Esophagus mucosa (tissue), 1 donor: ENCODE measurements at places on chromosomes 16 and 17. TPM values are rescaled to one million over a fixed set of nuclear protein-coding genes. Genes with fewer than 3 reads are reported as not detected.

- ATAC-seq, result peak; percentile 37
These were observed 1.2 kb downstream of the CDT1 start for GRCh38 chr16:88804552-88805339.

- ATAC-seq, result no peak
These were observed 1.8 kb downstream of the ZACN start for GRCh38 chr17:76080768-76081287.

- peak; percentile 93 for ATAC-seq
These were observed 36.0 kb downstream of the RTN4RL1 start for GRCh38 chr17:1989135-1989534.

Gene RNFT1
- total RNA-seq, result 10.1 TPM

DNA sequence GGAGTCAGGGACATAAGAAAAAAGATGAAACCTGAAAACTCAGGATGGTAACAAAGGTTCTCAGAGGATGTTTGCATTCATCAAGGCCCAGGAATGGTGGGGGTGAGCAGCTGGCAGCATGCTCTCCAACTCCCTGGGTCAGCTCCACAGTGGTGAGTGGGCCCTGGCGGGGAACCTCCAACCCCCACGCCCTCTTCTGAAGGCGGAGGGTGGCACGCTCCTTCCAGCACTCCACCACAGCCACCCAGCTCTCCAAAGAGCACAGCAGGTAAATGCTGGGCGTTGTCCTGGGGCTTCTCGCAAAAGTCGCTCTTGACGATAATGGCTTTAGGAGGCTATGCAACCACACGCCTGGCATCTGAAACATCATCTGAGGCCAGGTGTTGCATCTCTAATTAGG, 173.8 kb downstream of the C16orf78 start:
- ATAC-seq, result no peak

GRCh38 chr17:60039114-60039846, 39.4 kb downstream of the HEATR6 start:
- no peak for ATAC-seq

DNA sequence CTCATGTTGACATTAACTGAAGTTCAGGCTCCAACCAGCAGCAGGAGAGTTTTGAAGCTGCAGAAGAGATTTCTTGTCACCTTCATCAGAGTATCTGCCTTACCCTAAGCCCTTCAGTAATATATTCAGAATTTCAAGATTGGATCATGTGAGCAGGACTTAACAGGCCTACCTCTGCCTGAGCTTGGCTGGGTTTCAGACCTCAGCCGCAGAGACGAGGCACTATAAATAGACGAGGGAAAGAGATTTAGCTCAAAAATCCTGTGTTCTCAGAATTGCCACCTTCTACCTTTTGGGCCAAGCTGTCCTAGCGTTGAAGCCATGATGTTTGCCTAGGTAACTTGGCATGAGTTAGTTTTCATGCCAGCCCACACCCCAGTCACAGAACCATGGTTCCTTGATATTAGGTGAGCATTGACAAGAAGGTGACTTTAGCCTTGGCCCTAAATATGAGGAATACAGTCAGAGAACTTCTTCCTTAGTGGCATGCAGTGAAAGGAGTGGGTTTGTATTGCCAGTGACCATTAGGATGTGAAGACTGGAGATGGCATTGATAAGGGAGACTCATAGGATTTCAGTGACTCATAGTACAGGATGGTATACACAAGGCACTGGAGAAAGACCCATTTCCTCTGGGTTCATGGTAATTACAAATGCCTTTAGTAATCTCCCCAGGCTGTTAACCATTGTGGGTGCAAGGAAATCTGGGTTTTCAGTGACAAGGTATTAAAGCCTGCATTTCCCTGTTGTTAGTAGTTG, 224.3 kb downstream of the MSI2 start:
- ATAC-seq, result peak; percentile 44

GRCh38 chr16:15954814-15955151, 5.4 kb downstream of the ABCC1 start:
- no peak for ATAC-seq

DNA sequence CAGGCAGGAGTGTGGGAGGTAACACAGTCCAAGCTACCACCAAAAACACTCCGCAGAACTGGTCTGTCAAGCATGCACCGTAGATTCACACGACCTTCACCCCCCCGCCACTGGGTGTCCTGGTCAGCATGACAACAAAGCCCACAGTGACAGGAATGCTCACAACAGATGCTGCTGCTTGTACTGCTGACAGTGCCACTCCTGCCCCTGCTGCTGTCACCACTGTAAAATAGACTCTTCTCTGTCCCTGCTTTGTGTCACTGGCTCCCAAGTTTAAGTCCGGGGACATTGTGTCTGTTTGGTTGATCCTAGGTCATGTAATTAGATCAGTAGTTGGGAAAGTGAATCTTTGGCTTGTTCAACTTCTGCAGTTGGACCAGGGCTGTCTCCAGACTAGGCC, 7.0 kb upstream of the ODF4 start:
- peak; percentile 22 for ATAC-seq

- no peak for ATAC-seq
These were observed 25.6 kb upstream of the CLEC18B start for GRCh38 chr16:74446866-74447265.

- ATAC-seq, result no peak
These were observed 5.3 kb downstream of the EFNB3 start for GRCh38 chr17:7710301-7710700.

- peak; percentile 16 for ATAC-seq
These were observed 42.8 kb downstream of the CDH1 start for GRCh38 chr16:68779891-68780290.

- ATAC-seq, result peak; percentile 85
These were observed 36.1 kb downstream of the KCNJ2 start for GRCh38 chr17:70205401-70205800.

- no peak for ATAC-seq
These were observed 54.8 kb downstream of the NDEL1 start for GRCh38 chr17:8490256-8491023.

GRCh38 chr16:79589601-79590102, 10.9 kb downstream of the MAF start:
- peak; percentile 47 for ATAC-seq

Gene CTRB1
- 0.44 TPM for total RNA-seq

Gene CCL4
- not detected for total RNA-seq

GRCh38 chr16:65213866-65214595, 92.2 kb upstream of the CDH11 start:
- ATAC-seq, result no peak

Gene CDT1
- 21.6 TPM for total RNA-seq

Gene FOXL1
- total RNA-seq, result 0.08 TPM

Gene LRRC37A
- total RNA-seq, result 1.4 TPM

Gene FOXF1
- total RNA-seq, result 0.68 TPM

Gene NXPH3
- 0.16 TPM for total RNA-seq
